ENCODE measurements at places on chromosomes 11 and 22.

DNA sequence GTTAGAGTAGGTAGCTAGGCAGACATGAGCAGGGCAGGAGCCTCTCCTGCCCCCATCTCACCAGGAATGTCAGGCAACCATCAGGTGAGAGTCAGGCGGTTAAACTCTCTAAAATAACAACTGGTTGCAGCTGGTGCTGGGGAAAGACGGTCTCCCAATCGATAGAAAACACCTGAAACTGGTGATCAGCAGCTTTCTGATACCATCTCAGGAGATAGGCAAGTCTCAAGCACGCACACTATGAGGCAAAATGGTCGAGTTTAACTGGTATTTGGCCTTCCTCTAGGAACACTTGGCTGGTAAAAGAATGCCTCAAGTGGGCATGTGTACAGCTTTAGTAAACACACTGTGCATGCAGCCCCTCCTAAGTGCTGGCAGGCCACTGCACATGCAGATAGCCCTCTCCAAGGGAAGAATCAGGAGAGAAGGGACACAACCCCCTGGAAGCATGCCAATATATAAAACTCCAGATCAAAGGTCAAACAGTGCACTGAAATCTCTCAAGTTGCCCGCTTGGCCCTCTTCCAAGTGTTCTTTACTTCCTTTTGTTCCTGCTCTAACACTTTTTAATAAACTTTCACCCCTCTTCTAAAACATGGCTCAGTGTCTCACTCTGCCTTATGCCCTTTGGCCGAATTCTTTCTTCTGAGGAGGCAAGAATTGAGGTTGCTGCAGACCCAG, 88.7 kb downstream of the USP35 start:
- no peak for DNase-seq

- peak; percentile 97 for DNase-seq
These were observed at the start of gene ALDH3B1 for GRCh38 chr11:68010090-68011041. TSS of gene ALDH3B1 (plus strand) at chr11:68010327. CDS start at chr11:68015298, 4,971 bp downstream.

- DNase-seq: no peak
These were observed 32.0 kb upstream of the NARS2 start for GRCh38 chr11:78606667-78607066.

- DNase-seq: no peak
These were observed 113.0 kb upstream of the CLMP start for GRCh38 chr11:123308077-123308476.

GRCh38 chr11:33634291-33634834, 66.3 kb downstream of the C11orf91 start:
- DNase-seq: no peak

DNA sequence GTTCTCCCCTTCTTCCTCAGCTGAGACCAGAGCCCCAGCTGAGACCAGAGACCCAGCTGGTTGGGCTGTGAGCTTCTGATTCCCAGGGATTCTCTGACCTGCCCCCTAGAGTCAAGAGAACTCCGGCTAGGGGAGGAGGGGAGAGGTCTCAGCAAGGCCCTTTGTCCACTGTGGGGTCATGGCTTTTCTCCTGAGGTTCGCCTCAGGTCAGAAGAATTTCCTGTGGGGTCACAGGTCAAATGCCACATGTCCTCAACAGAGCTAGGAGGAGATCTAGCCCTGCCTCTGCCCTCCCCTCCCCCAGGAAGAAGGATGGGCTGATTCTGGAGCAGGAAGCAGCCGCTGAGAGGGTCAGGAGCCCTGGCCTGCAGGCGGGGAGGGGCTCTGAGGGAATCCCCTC, 23.7 kb downstream of the HTR3A start:
- no peak for DNase-seq

- no peak for DNase-seq
These were observed 14.0 kb downstream of the NOX4 start for GRCh38 chr11:89477175-89477574.

DNA sequence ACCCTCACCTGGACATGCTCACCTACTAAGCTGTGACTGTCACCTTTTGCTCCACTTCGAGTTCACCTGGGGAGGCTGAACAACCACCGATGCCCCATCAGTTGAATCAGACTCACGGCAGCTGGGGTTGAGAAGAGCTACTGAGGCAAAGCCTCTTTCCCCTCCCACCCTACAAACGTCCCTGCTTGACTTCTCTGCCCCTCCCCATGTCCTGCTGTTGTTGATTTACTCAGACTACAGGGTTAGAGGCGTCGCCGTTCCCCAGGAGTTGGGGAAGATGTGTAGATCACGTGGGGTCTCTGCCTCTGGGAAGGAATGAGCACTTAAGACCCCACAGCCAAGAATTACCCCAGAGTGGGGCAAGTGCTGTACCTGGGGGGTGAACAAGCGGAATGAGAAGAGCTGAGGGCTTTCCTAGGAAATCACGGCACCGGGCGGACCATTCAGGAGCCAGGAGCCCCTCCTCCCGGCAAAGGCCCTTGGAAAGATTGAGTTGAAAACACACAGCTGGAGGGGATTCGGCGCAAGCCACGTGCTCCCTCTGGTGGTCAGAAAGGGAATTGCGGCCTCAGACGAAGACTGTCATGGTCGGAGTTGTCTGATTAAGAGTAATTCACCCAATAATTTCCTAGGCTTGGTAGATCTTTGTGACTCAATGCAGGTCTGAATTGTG, 7.0 kb downstream of the FXYD2 start:
- DNase-seq: peak; percentile 91

GRCh38 chr11:106683435-106683834, 334.8 kb downstream of the GUCY1A2 start:
- DNase-seq: no peak

DNA sequence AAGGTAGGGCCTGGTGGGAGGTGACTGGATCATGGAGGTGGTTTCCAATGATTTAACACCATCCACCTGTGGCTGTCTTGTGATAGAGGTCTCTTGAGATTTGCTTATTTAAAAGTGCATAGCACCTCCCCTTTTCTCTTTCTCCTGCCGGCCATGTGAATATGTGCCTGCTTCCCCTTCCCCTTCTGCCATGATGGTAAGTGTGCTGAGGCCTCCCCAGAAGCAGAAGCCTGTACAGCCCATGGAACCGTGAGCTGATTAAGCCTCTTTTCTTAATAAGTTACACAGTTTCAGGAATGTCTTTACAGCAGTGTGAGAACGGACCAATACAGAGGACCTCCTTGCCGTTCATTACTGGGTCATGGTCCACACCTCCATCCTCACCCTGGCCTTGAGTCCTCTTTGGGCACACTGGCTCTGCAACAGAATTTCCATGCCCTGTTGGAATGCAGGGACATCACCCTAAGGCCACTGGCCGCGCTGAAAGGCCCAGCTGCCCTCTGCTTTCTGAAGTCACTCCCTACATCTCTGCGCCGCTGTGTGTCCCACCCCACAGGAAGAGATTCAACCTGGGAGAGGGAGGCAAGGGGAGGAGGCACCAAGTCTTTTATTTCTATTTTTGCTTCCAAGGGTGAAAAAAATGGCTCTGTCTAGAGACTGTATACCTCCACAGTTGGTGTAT, 49.0 kb upstream of the DKK3 start:
- DNase-seq: no peak

DNA sequence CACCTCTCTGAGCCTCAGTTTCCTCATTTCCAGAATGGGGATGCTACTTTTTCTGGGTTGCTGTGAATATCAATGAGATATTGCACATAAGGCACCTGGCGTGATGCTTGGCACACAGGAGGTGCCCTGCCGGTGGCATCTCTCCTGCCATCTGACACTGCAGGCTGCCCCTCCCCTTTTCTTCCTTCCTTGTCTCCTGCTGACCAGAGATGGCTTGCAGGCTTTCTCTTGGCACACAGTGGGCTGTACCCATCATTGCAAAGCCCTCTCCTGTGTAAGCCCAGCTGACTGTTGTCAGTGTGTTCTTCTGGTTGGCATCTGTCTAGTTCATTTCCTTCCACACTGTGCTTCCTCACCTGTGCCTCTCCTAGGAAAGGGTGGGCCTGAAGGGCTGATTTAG, 91.7 kb downstream of the MYO18B start:
- no peak for DNase-seq

Measured in OCI-M1 (cell line).